Globus pallidus (tissue), 1 donor: ENCODE measurements at places on chromosomes 7 and 10.
A peak's percentile ranks its signal among the peaks of the same experiment; 100 is the strongest.

DNA sequence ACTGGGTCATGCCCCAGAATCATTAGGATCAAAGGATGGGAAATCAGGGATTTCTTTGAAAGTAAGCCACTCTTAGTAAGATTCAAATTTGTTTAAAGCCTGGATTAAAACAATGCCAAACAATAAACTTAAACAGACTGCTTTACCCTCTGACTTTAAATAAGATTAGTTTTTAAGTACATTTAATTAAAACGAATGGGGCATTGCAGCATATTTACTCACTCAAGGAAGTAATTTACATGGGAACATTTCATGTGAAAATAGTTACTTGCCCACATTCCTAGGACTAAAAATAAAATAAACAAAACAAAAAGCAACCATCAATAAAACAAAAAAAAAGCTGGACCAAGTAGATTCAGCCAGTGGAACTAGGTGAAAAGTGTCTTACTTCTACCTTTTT is 7.8 kb downstream of the ABLIM1 start:
- DNase-seq, result no peak

DNA sequence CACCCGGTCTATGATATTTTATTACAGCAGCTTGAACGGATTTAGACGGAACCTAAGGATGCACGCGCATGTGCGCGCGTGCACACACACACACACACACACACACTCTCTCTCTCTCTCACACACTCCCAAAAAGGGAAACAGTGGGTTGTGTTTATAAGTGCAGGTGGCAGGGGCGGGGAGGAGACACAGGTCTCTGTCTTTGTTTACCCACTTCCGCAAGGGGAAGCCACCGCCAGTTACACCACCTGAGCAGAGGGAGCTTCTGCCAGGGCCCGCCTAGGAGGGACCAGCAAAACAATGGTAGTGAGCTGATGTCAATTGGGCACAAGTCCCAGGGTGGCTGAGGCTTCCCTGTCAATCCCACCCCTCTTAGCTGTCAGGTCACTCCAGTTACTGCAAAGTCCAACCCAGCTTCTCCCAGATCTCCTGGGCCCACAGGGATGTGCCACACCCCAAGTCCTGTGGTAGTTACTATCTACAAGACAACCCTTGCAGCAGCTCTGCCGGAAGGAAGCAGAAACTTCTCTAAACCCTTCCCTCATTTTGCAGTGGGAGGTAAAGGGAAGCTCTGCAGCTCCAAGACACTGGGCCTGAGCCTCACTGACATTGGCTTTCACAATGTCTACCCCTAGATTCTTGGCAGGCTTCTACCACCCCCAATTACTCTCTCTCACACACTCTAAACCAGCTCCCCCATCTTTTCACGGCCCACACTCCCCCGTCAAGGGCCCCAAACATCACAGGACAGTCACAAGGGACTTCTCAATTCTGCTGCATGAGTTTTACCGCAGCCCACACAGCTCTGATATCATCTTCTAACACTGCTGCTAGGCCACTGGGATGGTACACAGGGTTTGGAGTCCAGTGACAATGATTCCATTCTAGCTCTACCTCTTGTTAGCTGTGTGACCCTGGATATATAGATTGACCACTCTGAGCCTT is 17.6 kb downstream of the ANXA11 start:
- no peak for DNase-seq

- DNase-seq, result no peak
Measured at GRCh38 chr7:138400400-138400886, 59.6 kb upstream of the TRIM24 start.

- DNase-seq, result no peak
Measured at GRCh38 chr10:20271490-20271889, 455.3 kb downstream of the PLXDC2 start.

- DNase-seq, result peak; percentile 89
Measured at GRCh38 chr7:74365322-74366022, 76.3 kb downstream of the CLIP2 start.

DNA sequence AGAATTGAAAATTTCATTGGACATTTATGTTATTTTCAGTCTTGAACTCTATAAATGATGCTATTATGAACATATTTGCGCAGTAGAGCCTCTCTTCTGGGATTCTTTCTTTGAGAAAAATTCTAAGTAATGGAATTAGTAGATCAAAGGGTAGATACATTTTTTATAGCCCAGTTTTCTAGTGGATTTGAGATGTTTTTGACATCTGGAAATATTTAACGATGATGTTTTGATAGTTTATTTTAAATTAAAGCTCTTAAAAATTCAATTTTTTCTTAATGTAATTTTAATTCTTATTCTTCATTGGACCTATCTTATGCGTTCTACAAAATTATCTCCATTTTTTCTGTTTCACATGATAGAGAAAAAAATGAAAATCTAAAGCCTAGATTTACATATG is 103.0 kb downstream of the ADAM22 start:
- no peak for DNase-seq

DNA sequence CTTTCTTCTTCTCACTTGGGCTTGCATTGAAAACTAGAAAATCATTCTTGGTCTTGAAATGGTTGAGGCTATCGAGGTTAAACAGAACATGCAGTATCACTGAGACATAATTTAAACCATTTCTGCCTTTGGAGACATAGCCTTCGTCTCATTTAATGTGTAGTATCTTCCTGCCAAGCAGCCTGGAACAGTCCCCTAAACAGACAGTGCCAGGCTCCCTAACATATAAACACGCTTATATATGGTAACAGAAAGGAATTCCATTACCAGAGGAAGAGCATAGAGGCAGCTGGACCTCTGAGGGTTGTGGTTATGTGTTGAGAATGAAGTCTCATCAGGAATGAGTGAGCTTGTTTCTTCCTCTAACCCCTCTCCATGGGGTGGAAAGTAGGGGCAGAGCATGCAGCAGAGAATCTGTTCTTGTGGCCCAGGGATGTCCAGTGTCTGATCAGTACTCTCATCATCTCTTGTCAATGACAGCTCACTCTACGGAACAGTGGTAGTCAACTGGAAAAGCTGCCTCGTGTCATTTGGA is 11.2 kb downstream of the CACNB2 start:
- DNase-seq, result no peak

DNA sequence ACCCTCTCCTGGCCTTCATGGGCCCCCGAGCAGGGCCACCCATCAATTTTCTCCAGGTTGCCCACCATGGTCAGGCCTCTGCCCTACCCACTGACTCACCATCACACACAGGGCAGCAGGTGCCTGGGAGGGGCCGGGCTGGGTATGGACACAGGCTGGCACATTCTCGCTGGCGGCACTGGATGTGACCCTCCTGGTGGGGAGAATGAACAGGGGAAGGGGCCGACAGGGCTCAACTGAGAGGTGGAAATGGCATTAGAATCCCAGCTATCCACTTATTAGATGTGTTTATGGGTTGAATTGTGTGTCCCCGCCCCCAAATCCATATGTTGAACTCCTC is 16.4 kb downstream of the KCP start:
- no peak for DNase-seq

DNA sequence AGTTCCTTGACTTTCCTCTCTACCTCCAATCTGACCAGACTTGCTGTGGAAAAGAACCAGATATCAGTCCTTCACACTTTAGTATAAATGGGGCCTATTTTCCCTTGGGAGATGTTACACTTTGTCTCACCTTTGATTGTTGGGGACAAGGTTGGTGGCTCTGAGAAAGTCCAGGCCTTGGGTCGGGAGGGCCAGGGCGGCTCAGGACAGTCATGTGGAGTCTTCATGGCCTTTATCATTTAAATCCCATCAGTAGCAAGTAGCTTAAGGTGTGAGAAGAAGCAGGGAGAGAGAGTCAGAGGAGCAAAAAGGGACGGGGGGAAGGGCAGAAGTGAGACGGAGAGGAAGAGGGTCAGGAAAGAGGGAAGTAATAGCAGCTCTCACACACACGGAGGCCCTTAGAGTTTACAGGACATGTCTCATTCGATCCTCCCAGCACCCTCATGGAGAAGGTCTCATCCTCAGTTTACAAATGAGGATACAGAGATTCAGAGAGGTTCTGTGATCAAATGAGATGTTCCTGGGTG is 40.5 kb downstream of the TBATA start:
- no peak for DNase-seq

DNA sequence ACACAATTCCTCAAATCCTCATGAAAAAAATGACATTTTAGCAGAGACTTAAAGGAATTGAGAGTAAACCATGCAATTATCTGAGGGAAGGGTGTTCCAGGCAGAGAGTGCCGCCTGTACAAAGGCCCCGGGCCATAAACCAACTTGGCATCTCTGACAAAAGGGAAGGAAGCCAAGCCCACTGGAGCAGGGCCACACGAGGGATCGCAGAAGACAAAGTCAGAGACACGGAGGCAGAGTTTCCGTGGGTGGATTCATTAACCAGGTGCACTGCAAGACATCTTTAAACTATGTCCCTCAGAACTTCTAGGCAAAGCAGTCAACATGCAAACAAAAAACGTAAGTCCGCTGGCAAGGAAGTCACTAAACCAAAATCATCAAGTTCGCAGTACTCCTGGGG is 92.0 kb downstream of the SFMBT2 start:
- DNase-seq, result peak; percentile 50

DNA sequence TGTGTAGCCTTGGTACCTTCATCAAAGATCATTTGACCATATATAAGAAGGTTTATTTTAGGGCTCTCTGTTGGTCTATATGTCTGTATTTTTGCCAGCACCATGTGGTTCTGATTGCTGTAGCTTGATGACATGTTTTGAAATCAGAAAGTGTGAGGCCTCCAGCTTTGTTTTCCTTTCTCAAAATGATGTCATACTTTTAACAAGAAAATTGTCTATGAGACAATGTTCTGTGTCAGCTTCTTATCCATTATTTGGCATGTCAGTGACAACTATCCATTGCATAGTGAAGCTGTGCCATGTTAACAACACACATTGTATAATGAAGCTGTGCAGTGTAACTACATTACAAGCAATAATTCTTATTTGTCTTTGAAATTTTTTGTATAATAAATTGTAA is 9.1 kb upstream of the PPP1R9A start:
- no peak for DNase-seq

- no peak for DNase-seq
Measured at GRCh38 chr7:11817111-11817740, 14.8 kb downstream of the THSD7A start.

GRCh38 chr7:152013230-152013629 is 12.2 kb upstream of the GALNT11 start:
- no peak for DNase-seq

- no peak for DNase-seq
Measured at GRCh38 chr10:132547421-132547861, 9.9 kb downstream of the INPP5A start.

DNA sequence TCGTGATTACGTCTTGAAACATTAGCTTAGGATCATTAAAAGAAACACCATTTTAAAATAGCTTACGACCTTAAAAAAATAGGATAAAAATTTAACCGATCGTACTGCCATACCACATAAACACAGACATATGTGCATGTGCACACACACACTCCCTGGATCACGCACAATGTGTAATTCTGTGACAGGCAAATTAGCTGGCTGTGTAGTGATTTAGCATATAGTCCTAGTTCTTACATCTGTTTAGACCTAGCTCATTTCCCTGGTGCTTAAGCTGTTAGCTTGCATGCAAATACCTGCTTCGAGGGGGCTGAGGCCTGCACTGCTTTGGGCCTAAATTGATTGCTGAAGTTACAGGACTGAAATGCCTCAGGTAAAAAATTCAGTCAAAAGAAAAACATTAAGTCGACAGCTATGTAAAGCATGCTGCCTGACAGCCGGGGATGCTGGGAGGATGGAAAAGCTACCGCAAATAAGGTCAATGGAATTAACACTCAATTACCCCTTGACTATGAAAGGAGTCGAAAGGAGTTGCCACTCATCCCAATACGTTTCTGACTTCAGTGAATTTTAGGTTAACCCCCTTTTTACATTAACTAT is 267.1 kb upstream of the FZD8 start:
- DNase-seq, result no peak

DNA sequence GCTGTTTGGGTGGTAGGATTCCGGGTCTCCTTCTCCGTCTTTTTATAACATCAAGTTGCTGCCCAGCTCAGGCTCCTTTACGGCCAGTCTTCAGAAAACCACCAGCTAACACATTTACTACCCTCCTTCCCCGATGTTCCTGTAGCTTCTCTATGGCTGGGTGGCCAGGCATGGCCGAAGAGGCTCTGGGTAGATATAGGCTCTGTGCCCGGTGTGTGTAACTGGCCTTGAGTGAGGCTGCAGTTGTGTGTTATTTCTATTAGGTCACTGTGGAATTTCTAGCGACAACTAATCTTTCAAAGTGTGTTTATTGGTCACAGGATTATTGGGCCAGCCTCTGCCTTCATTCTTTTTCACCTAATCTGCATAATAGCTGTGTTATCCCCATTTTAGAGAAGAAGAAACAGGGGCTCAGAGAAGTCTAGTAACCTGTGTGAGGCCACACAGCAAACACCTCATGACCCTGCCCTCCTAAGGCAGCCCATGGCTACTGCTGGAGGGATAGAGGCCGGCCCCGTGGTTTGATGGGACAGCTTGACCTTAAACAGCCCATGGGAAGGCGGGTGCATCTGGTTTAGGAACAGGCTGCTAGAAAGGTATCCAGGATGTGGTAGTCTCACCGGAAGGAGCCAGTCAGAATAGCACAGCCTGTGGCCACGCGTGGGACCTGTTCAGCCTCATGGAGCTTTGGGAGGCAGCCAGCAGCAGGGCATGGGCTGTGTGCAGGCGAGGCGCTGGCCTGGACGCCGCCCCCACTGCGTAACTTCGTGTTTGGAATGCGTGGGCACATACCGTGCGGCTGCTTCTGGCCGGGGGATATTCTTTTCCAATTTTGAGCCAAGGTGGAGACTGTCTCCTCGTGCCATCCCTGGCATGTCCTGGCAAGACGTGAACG is 29.7 kb downstream of the HTRA1 start:
- no peak for DNase-seq

GRCh38 chr10:4645836-4646235 is 180.2 kb upstream of the AKR1E2 start:
- DNase-seq, result no peak

DNA sequence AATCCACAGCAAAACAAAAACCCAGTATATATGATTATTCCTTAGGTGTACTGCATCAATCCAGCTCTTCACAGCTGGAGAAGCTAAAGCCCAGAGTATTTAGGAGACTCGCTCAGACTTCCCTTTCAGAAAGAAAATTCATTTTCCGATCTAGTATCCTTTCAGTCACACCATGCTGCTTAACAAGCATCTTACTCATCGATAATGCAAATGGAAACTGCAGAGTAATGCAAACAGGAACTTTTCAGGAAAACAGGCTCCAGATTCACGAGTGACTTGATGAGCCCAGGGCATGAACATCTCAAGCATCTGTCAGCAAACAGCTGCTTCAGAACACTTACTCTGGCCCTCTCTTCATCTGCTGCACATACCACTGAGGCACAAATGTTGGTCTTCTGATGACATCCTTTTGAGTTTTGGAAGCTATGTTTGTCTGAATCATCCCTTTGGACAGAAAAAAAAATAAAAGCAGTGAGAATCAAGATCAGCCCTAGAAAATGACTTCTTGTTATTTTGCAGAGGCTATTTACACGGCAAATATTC is 24.9 kb upstream of the ZC3HAV1L start:
- no peak for DNase-seq

- no peak for DNase-seq
Measured at GRCh38 chr10:11208908-11209829, 191.5 kb downstream of the CELF2 start.

GRCh38 chr10:114142018-114142417 is 32.0 kb downstream of the CCDC186 start:
- no peak for DNase-seq

- DNase-seq, result peak; percentile 24
Measured at GRCh38 chr7:21656081-21656480, 113.2 kb downstream of the DNAH11 start.
